ENCODE measurements at places on chromosomes 1 and 21.

DNA sequence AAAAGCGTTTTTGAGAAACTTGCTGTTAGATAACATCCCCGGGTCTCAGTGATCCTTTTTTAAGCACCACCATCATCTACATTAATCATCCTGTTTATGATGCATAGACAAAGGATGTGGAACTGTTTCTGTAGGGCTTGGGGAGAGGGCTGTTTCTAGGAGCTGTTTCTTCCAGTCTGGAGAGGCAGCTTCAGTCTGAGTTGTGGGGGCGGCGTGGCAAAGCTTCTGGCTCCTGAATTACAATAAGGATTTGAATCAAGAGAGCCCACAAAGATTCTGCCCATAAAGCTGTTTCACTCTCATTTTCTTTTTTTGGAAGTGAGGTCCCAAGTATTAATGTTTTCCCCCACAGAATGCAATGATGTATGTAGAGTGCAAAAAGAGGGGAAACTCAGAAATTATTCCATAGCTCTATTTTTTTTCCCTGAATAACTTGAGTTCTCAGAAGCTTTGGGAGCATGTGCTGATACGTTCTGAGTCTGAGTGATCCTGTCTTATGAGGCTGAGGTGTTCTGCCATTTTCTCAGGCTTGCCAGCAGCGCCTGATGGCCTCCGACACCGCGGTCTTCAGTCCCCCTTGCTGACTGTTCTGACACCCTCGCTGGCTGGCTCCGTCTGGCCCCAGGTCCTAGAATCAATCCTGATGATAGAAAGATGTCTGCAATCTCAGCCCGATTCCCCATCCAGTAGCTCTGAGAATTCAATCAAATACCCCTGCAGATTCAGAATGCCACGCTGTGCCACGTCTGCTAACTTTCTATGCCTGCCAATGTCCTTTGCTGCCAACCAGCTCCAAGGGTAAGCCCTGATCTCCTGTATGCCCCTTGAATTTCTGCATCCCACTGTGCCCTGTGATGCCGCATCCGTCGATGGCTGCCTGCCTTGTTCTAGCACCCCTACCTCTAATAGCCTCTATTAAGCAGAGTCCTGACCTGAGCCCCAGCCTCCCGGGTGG, 92.4 kb upstream of the AKT3 start:
- no peak for DNase-seq

DNA sequence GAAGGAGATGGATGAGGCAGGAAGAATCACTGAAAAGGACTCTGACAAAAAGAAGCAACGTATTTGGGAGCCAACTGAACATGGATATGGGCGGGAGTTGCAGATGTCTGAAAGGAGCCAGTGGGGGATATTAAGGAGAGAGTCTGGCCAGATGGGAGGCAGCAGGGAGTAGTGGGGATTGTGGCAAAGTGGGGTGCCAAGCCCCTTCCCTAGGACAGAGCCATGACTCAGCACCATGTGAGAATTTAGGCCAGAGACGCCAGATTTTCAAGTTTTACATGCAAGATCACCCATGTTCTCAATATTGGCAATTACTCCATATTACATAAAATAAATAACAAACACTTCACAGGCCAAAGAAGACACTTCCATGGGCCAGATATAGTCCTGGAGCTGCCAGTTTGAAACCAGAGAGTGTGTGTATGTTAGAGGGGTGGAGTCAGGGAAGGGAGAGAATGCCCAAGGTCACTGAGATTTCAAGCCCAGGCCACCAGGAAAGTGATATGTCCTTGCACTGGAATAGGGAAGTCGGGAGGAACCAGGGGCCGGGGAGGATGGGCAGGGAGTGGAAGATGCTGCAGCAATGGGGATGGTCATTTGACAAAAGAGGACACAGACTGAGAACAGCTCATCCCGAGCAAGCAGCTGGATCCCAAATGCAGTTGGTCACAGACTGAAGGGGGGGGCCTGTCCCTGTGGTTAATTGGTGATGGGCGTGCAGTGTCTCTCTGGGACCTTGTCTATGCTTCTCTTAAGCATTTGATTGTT, 23.5 kb downstream of the TMEM51 start:
- no peak for DNase-seq

- no peak for DNase-seq
Observed at GRCh38 chr1:92445865-92446264, 40.9 kb downstream of the GFI1 start.

GRCh38 chr1:170241266-170241851, 95.6 kb downstream of the NTMT2 start:
- DNase-seq: no peak

DNA sequence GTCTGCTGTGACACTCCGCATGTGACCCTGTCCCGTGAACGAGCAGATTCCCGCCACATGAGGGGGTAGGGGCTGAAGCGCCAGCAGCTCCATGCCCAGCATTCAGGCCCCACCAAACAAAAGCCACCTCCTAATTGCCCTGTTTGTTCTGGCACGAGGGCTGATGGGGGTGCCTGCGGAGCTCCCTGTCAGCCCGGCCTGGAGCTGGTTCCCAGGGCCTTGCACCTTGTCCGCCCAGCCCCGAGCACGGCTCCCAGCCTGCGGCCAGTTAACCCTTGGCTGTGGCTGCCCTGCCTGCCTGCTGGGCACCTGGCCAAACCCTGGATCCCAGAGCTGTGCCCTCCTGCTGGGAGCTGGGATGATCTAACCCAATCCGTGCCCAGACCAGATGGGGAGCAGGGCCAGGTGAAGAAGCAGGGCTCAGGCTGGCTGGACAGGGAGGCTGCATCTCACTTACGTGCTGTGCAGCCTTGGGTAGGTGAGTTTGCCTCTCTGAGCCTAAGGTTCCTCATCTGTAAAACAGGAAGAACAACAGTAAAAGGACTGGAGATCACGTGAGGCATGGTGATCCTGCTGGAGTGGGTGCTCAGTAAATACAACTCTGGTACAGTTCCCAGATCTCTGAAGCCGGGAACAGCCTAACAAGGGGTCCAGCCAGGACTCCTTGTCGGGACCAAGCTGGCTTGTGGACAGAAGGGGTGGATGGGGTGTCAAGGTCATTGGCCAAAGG, 110.9 kb upstream of the IFFO2 start:
- DNase-seq: no peak

DNA sequence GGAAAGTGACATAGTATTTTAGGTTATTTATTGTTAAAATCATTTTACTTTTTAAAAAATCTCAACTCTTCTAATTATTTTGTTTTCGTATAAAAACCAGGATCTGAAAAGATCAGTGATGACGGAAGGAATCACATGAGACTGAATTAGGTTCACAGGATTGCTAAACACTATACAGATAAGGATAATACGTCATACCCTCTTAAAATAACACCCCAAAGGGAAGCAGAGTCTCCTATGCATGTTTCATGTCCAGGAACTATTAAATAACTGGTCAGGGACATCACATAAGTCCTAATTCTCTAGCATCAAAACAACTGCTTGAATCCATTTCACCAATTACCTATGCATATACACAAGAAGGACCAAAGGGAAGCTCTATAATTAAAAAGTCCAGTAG, 84.9 kb downstream of the FOXJ3 start:
- DNase-seq: no peak

DNA sequence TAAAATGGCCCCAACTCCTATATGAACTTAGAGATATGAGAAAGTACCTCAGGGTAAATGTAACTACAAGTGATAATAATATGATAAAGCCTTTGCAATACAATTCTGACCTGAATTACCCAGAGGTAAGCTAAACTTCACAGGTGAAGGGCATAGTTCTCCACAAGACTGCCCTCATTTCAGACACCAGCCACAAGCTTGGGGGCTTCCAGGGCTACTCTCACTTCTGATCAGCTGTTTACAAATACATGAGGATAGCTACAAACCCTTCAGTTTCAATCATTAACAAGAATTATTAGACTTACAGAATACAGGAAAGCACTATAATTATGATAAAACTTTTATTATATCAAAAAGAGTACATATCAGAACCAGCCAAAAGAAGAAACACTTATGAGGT, 18.7 kb upstream of the DPH5 start:
- DNase-seq: no peak

- DNase-seq: no peak
Observed at GRCh38 chr1:208131621-208132286, 112.4 kb downstream of the PLXNA2 start.

DNA sequence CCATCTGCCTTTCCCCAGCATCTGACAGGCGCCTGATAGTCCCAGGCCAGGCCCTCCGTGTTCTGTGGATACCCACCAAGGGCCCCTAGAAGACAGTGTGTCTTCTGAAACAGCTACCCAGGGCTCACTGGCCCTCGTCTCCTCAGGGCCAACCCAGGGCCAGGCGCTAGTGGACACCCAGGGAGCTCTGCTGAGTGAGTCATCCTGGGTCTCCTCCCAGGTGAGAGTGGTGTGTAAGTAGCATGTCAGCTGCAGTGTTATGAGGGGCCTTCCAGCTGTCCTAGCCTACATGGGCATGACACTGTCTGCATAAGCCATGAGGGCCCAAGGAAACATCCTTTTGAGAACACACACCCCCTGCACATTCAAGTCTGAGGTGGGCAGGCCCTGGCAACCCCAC, 36.7 kb downstream of the CHD5 start:
- no peak for DNase-seq

DNA sequence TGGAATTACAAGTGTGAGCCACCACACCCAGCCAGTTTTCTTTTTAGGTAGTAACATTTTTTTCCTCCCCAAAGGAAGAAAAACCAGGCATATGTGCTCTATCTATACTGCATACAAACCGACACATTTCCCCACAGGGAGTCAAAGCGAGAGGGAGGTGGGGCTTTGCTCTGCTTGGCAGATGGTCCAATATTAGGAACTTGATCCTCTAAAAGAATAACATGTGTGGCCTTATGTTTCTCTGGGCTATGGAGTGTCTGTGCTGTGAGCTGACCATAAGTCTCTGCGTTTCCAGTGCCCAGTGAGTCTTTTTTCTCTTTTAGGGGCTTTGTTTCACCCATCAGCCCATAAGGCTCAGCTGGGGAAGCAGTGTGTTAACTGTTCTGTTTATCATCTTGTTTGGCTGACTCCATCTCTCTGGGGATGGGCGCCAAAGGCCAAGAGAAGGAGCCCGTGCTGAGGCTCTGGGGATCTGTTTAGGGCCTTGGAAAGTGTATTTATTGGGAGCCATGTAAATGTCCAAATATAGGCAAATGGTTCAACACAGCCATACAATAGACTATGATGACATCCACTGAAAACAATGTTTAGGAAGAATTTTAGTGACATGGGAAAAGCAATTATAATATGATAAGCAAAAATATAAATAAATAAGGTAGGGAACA, 20.2 kb downstream of the LMOD1 start:
- no peak for DNase-seq

GRCh38 chr1:175597969-175598765, 145.2 kb downstream of the TNR start:
- DNase-seq: no peak

DNA sequence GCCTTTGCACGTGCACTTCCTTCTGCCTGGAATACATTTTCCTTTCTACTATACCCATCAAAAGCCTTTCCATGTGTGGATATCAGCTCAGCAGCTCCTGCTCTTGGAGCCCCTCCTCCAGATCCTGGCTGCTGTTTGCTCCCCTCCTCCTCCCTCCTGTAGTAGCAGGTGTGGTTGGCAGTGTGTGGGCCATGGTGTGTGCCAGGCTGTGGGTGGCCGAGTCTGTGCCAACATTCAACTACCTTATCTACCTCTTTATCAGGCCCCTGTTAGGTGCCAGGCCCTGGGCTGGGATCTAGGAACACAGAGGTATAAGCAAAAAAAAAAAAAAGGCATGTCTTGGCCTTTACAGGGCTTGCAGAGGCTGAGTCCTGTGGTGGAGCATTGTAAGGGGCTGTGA, 180.6 kb upstream of the JUN start:
- DNase-seq: no peak

- no peak for DNase-seq
Observed at GRCh38 chr1:30754684-30755171, 2.8 kb downstream of the LAPTM5 start.

DNA sequence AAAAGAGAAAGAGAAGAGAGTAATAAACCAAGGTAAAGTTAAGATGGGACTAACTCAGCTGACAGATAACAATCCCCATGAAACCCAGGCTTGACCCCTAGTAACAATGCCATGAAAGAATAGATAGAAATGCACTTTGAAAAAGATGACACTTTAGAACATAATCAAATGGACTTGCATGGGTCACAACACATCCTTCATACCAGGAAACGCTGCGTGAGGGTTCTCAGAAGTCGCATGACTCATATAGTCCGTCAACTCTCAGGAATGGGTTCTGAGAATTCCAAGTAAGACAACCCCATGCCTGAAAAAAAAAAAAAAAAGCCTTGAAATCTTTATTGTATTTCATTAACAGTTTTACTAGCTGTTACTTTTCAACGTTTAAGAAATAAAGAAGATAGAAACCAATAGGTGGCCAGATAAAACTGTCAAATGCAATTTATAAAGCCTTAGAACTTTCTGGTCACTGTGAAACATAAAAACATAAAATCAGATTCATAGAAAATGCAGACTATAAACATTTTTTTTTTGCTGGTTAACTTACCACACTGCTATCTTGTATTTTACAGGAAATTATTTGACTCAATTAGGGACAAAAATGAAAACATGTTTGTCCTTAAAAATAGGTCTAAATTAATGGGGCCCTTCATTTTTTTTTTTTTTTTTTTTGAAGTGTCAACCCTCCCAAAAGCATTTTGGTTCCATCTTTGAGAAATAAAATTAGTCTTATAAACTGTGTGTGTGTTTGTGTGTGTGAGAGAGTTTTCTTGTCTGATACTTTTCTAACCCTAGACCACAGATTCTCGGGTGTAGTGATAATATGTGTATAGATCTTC, 202.1 kb downstream of the NCAM2 start:
- DNase-seq: peak; percentile 94

GRCh38 chr1:167821969-167822685, 91.8 kb downstream of the ADCY10 start:
- peak; percentile 35 for DNase-seq

DNA sequence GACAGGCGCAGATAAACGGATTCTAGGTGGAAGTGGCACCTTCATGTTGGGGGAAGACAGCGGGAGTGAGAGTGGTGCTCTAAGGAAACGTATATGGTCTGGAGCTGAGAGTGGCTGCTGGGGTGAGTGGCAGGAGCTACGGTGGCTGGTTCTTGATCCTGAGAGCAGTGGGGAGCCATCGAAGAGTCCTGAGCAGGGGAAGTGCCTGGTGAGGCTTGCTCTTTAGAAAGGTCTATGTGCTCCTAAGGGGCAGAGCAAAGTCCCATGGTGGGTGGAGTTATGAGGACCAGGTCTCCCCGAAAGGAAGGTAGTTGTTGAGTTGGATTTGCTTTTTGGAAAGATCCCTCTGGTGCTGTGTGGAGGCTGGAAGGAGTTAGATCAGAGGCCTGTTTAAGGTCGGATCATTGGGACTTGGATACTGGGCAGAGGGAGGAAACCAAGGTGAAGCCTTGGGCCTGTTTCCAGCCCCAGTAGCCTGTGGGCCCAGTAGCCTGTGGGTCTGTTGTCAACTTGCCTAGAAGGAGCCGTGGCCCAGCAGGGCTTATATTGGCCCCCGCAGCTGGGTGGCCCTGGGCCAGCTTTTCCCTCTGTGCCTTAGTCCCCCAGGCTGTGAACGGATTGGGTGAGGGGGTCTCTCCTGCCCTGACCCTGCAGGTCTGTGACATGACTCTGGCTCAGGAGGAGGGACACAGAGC, 33.0 kb downstream of the ACOT11 start:
- no peak for DNase-seq

DNA sequence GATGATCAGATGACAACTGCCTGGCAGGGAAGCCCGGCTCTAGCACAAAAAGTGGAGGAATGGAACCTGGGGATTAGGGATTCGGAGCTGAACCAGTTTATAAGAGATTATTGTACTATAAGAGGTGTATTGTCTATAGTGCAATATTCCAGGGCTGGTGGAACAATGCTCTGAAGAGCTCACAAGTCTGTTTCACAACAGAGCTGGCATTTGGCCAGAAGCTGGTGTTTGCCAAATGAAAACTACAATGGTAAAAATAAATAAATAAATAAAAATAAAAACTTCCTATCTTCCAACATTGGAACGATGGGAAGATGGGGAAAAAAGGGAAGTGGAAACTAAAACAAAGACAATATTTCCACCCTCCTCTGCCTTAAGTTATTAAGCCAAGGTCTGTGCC, 73.5 kb downstream of the CHODL start:
- DNase-seq: no peak

Measured in GM04503 (cell line).